Osteoblast (primary cell): ENCODE measurements at places on chromosomes 7 and 10. TPM values are rescaled to one million over a fixed set of nuclear protein-coding genes. Genes with fewer than 3 reads are reported as not detected.

GHRHR gene
- total RNA-seq = not detected in 2 replicates

GRCh38 chr10:5854131-5854475, 35.6 kb downstream of the ANKRD16 start:
- no peaks in the 10 kb centered on the region for H3K36me3 ChIP-seq
- H3K4me3 ChIP-seq = no peak overlapping the region
- no peak for DNase-seq
- H3K27ac ChIP-seq = no peak overlapping the region

DNA sequence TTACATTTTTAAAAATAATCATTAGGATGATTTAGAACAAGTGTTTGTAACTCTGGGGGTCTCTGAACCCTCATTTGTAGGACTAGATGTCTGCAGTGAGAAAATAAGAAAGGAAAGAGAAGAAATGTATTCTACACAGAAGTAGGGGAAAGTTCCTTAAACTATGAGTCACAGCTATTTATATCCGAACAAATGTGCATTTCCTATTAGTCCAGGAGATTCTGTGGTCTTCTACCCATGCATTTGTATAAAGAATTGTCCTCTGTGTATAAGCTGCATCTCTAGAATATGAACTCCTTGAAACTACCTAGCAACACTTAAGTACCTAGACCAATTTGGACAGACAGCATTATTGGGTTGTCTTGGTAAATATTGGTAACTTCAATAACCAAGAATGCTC, 15.9 kb upstream of the CD36 start:
- H3K27me3 ChIP-seq = no peaks in the 10 kb centered on the region
- no peak overlapping the region for H3K27ac ChIP-seq
- no peak overlapping the region for H3K4me3 ChIP-seq
- no peak for DNase-seq

- H3K4me1 ChIP-seq = peaks cover 11% of the 10 kb centered on the region
- peak overlapping the region; percentile 82 for H3K4me3 ChIP-seq
- H3K36me3 ChIP-seq = no peaks in the 10 kb centered on the region
- no peak overlapping the region for H3K27ac ChIP-seq
- no peaks in the 10 kb centered on the region for H3K27me3 ChIP-seq
- peak; percentile 62 for DNase-seq
These were observed 933 bp upstream of the RNF32 start for GRCh38 chr7:156639426-156640256.

RBP3 gene
- not detected in 2 replicates for total RNA-seq

CFAP69 gene
- 5.4 and 8.8 TPM in 2 replicates for total RNA-seq

DNA sequence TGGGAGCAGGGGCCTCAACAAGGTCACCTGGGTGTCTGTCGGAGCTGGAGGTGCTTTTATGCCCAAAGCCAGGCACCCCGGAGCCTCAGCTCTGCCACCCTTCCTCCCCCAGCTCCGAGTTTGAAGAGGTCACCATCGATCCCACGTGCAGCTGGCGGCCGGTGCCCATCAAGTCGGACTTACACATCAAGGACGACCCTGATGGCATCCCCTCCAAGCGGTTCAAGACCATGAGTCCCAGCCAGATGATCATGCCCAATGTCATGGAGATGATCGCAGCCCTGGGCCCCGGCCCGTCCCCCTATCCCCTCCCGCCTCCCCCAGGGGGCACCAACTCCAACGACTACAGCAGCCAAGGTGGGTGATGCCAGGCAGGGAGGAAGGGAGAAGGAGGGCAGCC, 41.3 kb upstream of the PPIF start:
- no peak for DNase-seq
- no peak overlapping the region for H3K4me3 ChIP-seq
- H3K36me3 ChIP-seq = peaks cover 89% of the 10 kb centered on the region
- H3K27me3 ChIP-seq = no peaks in the 10 kb centered on the region
- H3K4me1 ChIP-seq = no peaks in the 10 kb centered on the region

DNA sequence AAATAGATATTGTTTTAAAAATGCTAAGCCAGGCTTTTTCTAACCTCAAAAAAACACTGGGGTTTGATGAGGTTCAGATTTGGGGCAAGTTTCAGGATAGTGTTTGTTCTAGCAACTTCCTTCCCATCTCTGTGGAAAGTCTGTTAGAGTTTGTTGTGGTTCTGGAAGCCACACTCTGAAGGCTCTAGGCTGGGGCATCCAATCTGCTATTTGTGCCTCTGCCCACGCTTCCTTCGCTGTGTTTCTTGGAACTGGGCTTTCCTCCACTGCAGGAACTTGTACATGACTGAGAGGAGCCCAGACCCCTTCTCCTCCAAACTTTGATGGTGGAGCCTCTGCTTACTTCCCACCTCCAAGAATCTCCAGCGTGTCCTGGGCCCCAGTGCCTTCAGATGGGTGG, 108.5 kb upstream of the SLC25A13 start:
- H3K27ac ChIP-seq = no peak overlapping the region
- no peaks in the 10 kb centered on the region for H3K36me3 ChIP-seq
- H3K27me3 ChIP-seq = peaks cover 8% of the 10 kb centered on the region

GRCh38 chr7:105703207-105703930, 122.1 kb upstream of the EFCAB10 start:
- no peak overlapping the region for H3K4me3 ChIP-seq
- no peaks in the 10 kb centered on the region for H3K36me3 ChIP-seq
- no peaks in the 10 kb centered on the region for H3K4me1 ChIP-seq
- no peak overlapping the region for H3K27ac ChIP-seq
- no peaks in the 10 kb centered on the region for H3K27me3 ChIP-seq
